ENCODE measurements at places on chromosomes 12 and 14. TPM values are rescaled to one million over a fixed set of nuclear protein-coding genes. Genes with fewer than 3 reads are reported as not detected.

The AMIGO2 gene
- under 0.01 TPM for total RNA-seq

The SLC48A1 gene
- total RNA-seq, result 14.3 TPM

The SLC25A47 gene
- not detected for total RNA-seq

The KITLG gene
- 45.7 TPM for total RNA-seq

The DCN gene
- 956 TPM for total RNA-seq

The DPPA3 gene
- total RNA-seq, result not detected

Data from subcutaneous preadipocyte (primary cell).